ENCODE measurements at places on chromosomes 5 and 9.

GRCh38 chr9:13110766-13111417 is 168.6 kb downstream of the MPDZ start:
- no peak for DNase-seq

DNA sequence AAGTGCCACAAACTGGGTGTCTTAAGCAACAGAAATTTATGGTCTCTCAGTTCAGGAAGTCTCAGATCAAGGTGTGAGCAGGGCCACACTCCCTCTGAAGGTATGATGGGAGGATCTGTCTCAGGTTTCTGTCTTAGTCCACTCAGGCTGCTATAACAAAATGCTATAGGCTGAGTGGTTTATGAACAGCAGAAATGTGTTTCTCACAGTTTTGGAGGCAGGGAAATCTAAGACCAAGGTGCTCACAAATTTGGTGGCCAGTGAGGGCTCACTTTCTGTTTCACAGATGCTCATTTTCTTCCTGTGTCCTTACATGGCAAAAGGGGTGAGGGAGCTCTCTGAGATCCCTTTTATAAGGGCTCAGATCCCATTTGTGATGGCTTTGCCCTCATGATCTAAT is 281.4 kb downstream of the CWC27 start:
- DNase-seq = no peak

DNA sequence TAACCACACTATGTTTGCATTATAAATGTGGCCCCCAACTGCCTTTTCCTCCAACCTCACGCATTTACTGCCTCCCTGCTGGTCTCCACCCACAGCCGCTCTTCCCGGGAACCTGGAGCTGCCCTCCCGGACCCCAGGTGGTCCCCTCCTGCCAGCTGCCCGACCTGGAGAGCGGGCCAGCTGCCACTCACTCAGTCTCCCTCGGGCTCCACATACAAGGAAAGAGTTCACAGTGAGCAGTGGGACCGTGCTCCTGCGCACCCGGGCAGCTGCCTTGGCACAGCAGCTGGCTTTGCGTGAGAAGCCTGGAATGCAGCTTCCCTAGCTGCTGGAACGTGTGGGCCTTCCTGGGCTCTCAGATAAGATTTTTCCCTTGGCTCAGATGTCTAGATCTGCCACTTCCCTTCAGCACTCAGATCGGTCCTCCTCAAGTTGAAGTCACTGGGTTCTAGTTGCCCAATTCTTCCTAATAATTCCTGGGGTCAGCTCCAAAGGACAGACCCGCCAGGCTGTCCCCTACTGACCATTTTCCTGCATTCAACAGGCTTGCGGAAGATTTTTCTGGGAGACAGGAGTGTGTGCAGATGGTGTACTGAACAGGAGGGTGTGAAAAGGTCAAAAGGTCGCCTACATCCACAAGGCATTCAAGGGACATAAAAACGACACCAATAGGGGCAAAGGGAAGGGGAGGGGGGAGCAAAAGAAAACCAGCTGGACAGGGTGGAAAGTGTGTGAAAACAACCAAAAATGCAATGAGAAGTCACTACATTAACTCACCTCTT is 69.1 kb downstream of the MYO10 start:
- DNase-seq = no peak

- DNase-seq = no peak
These were observed 283.5 kb upstream of the EFNA5 start for GRCh38 chr5:107954254-107954653.

- no peak for DNase-seq
These were observed 30.6 kb upstream of the CTNNA1 start for GRCh38 chr5:138722544-138723177.

GRCh38 chr9:92637886-92638620 is 31.9 kb downstream of the IPPK start:
- no peak for DNase-seq

- DNase-seq = no peak
These were observed 20.5 kb upstream of the JAK2 start for GRCh38 chr9:4964540-4964939.

DNA sequence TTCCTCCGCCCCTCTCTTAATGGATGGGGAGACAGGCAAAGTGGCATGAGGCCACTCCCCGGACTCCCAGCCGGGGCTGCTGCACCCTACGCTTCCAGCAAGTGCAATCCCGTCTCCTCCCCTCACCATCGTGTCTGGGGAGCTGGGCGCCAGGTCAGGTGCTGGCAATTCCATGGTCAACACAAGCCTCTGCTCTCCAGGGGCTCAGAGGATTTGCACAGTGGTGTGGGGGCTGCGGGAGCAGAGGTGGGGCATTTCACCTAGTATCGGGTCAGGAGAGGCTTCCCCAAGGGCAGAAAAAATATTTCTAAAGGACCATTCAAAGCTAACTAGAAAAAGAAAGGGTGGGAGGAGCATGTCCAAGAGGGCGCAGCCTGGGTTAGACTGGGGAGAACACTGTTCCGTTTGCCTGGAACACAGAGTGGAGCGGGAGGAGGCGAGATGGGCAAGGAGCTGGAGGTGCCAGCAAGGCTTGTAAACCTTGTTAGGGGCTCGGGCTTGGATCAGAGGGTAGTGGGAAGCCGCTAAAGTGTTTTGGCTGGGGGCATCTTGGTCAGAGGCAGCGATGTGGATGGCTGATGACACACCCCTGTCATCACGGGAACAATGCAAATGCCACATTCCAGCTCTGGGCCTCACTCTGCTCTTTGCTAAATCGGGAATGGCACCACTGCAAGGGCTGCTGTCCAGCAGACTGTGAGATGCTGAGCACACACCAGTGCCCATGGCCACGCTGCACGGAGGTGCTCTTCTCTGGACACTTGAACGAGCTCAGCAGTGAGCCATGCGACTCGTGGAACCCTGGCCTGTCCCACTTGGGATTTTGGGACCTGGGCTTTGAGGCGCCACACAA is 191.7 kb downstream of the CDK5RAP2 start:
- DNase-seq = no peak
